ENCODE measurements at places on chromosomes 4 and X.

GRCh38 chrX:16394290-16394689 is 227.0 kb downstream of the MAGEB17 start:
- DNase-seq, result no peak

DNA sequence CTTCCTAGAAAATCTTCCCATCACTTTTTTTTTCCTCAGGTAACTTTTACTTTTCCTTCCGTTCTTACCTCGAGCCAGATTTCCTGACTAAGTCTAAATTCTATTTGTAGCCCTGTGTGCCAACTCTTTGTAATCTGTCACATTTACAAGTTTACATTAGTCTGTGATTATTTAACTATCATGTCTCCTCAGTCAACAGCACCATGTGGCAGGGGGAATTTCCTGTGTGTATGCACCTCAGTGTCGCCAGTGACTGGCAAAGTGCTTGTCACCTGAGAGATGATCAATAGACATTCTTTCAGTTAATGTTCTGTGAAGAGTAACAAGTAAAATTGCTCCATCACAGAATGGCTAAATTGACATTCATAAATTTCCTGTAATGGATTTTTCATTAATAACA is 468.5 kb downstream of the PDGFC start:
- DNase-seq, result no peak

- no peak for DNase-seq
These were observed 49.6 kb downstream of the TBC1D14 start for GRCh38 chr4:6959261-6959660.

DNA sequence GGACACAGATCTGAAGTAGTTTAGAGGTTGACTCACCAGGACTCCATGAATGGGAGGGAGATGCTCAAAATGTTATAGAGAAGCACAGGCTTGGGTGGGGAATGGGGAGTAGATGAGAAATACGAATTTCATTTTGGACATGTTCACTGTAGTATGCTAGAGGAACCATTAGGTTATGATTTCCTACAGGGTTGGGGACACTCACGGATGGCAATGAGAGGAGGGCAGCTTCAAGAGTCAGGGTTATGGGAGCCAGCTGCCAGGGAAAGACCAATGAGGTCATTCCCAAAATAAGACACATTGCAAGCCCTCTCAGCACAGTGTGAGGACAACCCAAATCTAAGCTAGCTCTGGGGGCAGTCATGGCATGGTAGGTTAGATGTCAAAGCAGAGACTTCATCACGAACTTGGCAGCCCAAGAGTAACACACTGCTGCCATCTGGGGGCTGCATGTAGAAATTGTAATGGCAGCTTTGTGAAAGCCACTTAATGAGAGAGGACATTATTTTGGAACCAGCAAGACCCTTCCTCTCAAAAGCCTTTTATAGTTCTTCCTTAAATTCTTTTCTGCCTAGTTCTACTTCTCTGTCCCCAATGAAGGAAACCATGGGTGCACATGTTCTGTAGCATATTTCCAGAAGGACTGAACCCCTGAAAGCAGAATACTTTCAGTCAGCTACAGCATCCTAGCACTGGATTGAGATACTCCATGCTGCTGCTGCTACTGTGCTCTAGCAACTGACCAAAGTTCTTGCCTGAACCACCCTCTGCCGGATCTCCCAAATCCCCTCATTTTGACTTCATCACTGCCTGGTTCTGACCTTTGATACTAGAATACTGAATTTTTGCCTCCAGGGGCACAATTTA is 16.2 kb upstream of the ZCCHC12 start:
- DNase-seq, result no peak

DNA sequence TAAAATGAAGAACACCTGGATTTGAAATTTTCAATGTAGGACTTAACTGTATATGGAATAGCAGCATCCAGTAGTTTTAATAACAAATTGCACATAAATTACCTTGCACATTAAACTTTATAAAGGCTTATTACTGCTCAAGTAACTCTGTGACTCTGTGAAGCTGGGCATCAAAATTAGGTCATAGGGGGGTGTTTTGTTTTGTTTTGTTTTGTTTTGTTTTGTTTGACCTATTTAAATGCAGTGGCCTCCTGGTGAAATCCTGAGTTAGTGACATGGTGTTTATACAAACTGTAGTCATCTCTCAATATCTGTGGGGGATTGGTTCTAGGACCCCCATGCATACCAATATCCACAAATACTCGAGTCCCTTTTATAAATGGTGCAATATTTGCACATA is 51.9 kb upstream of the ADAD1 start:
- no peak for DNase-seq
